Gastroesophageal sphincter (tissue), 4 donors: ENCODE measurements at places on chromosomes 11 and 22.

GRCh38 chr11:35927682-35928081, 16.2 kb upstream of the LDLRAD3 start:
- peak; percentile 87 for ATAC-seq

GRCh38 chr11:69335007-69335780, 41.2 kb downstream of the MYEOV start:
- no peak for ATAC-seq

DNA sequence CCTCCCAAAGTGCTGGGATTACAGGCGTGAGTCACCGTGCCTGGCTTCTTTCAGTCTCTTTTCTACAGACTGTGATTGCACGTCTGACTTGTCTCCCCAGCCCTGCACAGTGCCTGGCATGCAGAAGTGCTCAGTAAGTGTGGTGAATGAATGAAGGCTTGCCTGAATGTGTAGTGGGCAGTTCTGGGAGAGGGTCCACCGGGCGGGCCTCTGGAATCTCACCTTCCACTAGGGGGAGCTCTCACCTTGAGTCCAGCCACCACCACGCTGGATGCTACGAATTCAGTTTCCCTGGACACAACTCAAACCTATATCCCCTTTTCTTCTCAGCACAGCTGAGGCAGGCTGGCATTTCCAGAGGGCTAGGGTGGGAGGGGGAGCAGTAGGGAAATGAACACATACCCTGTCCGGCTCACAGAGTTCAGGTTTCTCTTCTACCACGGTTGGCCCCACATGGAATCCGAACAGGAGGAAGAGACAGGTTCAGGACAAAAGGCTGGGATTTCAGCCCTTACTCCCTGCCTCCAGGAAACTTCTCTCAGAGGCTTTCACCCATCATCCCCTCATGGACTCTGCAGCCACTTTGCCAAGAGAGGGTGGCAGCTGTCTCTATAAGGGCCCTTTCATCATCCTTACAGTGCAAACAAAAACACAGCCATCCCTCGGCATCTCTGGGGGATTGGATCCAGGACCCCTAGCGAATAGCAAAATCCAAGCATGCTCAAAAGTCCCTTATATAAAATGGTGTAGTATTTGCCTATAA, 86.8 kb downstream of the NECTIN1 start:
- no peak for ATAC-seq

DNA sequence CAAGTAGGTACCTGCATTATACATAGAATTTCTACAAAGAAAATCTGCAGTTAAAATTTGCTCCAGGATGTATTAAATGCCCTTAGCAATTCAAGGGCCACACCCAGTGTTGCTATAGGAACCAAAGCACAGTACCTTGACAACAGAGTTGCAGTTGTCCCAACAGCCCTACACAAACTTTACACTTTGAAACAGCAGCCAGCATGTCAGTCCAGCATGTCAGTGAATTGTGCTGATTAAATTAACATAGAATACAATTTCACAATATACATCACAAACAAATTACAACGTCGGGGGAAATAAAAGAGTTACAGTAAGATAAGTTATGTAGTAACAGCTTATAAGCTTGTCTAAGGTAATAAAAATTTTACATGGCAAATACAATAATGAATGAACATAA, 389.2 kb downstream of the SOX6 start:
- ATAC-seq, result no peak

GRCh38 chr11:96105197-96105895, 181.4 kb upstream of the MTMR2 start:
- ATAC-seq, result no peak

DNA sequence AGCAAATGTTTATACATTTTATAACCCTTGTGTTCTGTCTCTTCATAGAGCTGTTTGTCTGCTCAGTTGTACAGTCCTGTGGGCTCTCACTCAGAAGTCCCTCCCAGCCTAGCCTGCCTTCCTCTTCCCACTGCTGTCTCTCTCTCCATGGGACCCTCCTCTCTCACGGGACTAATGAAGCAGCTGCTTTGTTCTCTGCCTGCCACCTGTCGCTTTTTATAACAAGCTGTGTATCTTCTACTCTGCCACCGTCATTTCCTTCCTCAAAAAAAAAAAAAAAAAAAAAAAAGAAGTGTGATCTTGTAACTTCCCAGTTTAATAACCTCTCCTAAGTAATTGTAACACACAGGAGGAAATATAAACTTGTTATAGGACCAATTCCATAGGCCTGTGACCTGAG, 92.2 kb upstream of the ALKBH3 start:
- no peak for ATAC-seq

- ATAC-seq, result no peak
These were observed 76.8 kb downstream of the MN1 start for GRCh38 chr22:27724709-27725108.

- ATAC-seq, result no peak
These were observed 2.6 kb downstream of the CNTF start for GRCh38 chr11:58625086-58625485.

DNA sequence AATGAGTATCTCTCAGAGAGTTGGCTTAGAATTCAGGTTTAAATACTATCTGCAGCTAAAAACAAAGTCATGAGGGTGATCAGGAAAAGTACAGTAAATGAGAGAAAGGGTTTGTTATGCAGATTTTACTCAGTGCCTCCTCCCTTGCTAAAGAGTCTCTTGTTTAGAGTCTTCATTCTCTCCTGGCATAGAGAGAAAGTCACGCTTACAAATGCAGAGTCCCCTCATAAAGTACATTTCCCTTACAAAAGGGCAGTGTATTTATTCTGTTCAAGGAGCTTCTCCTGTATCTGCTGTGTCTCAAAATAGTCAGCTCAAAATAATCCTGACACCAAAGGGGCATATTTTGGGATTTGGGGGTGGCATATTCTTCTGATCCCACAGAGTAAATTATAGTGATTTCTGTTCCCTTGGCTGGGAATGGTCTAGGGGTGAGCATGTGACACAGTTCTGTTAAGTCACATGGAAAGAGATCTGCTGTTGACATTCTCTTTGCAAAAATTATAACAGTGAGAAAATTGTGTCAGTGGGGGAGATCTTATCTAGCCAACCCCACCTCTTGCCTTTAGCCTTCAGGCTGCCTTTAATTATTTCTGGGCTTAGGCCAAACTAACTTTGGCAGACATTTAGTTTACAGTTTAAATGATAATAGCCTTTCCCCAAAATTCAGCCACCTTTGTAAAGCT, 102.9 kb downstream of the MTNR1B start:
- ATAC-seq, result no peak

DNA sequence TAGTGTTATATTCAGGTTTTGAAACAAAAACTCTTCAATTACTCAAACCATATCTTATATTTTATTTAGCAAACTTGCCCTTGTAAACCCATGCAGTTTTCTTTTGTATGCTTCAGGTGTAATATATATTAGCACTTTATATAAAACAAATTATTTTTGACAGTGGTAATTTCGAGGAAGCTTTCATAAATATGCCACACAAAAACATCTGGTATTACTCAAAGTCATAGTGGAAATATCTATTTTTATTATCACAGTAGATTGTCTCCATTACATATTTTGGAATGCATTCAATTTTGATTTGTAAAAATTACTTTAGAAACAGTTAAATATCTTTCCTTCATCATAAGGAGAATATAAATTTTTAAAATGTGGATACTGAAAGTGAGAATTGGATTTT, 89.1 kb upstream of the FIBIN start:
- no peak for ATAC-seq

GRCh38 chr11:57324154-57324885, 432 bp downstream of the TNKS1BP1 start:
- no peak for ATAC-seq

DNA sequence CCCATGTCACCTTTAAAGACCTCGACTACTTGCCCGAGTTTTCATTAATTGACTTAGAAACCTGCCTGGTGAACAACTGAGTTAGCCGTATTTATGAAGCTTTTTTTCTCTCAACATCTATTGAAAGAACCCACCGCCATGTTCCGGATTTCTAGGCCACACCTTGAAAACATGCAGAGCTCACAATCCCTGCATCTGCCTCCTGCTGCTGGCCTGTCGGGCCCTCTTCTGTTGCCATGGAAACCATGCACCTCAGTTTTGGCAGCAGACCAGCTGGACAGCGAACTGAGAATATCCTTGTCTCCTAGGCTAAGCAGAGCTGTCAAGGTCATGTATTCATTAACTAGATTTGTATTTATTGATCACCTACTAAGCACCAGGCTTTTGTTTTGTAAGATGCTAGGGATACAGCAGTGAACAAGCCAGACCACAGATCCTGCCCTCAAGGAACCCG, 4.3 kb upstream of the PATZ1 start:
- ATAC-seq, result no peak

DNA sequence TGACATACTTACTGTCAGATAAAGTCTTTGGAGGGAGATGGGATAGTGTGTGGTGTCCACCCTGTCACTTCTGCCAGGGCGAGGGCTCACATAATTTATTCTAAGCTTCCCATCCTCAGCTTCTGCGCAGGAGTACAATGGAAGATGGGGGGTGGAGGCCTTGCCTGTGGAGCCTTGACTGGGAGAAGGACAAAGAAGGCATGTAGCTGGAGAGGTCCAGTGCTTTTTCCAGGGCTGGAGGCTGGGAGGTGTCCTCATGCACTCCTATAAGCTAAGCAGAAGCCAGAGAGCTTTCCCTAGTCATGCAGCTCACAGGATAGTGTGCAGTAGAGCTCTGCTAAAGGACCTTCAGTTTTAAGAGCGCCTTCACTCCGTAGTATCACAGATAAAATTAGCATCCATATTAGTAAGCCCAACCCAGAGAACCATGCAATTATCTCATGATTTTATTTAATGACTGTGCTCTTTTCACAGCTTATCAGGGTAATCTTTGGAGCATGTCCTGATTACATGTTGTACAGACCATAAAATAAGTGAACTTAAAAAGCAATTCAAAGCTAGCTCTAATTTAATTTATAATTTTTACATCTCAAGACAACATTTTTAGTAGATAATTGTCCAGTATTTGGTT, 148.3 kb downstream of the TEAD1 start:
- ATAC-seq, result no peak

- no peak for ATAC-seq
These were observed 27.5 kb downstream of the DHCR7 start for GRCh38 chr11:71420455-71421241.

GRCh38 chr11:92702037-92702804, 267.2 kb upstream of the MTNR1B start:
- no peak for ATAC-seq

- no peak for ATAC-seq
These were observed 24.5 kb downstream of the RPUSD4 start for GRCh38 chr11:126186708-126187529.

DNA sequence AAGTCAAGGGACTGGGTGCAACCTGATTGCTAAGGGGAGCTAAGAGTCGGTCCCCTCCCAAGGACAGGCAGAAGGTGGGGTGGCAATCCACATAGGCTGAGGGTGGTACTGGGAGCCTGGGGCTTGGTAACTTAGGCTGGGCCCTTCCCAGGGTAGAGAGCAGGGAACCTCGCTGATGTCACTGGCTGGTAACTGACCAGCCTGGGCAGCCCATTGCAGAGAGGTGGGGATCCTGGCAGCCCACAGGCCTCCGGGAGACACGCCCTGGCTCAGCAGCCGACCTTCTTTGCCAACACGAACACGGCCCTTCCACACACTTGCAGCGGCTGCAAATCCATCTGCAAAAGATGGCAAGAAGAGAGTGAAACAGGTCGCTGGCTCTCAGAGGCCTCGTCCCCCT, 25.4 kb downstream of the A4GALT start:
- ATAC-seq, result peak; percentile 14

- peak; percentile 53 for ATAC-seq
These were observed 28.7 kb downstream of the RPL3 start for GRCh38 chr22:39290724-39291161.

DNA sequence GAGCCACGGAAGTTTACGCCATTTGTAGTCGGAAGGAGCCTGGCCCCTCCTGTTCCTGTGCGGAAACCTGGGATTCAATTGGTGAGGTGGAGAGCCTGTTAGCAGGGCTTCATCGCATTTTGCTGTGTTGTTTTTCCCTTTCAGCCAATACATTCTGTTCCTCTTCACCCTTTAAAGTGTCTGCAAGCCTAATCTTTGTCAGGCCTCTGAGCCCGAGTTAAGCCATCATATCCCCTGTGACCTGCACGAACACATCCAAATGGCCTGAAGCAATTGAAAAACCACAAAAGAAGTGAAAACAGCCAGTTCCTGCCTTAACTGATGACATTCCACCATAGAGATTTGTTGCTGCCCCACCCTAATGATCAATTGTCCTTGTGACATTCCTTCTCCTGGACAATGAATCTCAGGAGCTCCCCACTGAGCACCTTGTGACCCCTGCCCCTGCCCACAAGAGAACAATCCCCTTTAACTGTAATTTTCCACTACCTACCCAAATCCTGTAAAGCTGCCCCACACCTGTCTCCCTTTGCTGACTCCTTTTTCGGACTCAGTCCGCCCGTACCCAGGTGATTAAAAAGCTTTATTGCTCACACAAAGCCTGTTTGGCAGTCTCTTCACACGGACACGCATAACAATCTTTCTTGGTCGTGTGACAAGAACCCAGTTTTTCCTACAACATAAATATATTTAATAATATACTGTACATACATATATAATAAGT, 37.1 kb upstream of the MMP12 start:
- ATAC-seq, result no peak

DNA sequence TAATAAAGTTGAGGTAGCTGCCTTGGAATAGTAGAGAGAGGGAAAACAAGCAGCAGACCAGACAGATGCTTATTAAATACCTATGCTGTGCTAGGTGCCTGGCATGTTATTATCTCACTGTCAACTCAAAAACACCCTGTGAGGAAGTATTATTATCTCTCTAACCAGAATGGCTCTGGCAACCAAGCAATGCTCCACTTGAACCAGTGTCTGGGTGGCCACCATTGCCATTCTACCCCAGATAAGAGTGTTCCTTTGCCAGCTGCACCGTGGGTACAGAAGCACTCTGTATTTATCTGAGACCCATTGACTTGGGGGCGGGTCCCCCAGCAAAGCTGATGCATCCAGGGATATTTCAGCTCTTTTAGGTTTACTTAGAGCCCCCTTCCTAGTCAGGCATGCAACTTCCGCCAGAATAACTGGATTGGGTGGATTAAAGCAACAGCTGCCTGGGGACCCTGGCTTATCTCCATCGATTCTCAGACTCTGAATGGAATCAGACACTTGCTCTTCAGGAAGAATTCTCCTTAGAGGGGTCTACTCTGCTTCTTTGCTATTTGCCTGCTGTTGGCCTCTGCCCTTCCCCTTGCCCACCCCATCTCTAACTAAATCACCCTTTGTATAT, 49.1 kb downstream of the RCN1 start:
- ATAC-seq, result no peak

DNA sequence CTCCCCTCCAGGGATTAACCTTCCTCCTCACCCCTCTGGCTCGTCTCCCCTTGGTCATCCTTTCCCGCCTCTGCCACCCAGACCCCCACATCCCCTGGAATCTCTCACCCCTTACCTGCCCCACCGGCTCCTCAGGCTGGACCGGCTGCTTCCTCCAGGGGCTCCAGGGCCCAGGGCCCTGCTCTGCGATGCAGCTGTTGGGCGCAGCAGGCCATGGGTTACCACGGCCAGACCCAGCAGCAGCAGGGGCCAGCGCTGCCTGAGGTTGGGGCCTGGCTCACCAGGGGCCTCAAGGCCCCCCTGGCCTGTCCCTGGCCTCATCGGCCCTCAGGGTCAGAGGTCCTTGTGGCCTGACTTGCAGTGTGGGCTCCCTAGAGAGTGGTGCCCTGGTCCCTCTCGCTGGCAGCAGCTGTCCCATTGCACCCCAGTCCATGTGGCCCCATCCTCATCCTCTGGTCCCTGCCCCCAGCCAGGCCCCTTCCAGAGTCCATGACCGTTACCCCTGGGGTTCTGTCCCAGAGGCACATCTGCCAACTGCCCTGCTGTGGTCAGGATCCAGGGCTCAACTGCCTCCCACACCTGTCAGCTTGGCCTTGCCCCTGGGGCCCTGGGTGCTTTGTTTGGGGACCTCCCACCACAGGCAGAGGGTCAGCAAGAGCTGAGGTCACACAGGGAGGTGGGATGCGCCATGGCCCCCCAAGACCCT, at the start of gene IGLL1:
IGLL1 (minus strand) TSS at position 421 of the 706 bp plus-strand sequence; CDS start at position 321, 100 bp downstream.
- no peak for ATAC-seq

- no peak for ATAC-seq
These were observed 61.6 kb downstream of the STK33 start for GRCh38 chr11:8532475-8532874.
